ENCODE measurements at places on chromosomes 11 and 22.

DNA sequence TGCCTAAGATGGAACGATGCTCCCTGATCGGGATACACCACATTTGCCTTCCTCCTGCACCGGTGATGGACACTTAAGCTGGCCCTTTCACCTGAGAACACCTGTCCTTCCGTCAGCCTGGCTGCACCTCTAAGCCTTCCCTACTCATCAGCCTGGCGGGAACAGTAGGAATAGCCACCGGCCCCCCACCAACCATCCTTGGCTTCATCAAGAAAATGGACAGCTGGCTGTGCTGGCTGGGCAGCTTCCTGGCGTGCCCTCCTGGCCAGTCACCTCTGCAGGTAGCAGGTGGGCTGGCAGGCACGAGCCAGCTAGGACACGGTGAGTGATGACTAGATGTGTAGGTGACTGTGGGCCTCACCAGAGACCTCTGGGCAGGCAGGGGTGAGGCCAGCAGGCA lies 142.8 kb downstream of the CTTN start:
- no peak for DNase-seq

DNA sequence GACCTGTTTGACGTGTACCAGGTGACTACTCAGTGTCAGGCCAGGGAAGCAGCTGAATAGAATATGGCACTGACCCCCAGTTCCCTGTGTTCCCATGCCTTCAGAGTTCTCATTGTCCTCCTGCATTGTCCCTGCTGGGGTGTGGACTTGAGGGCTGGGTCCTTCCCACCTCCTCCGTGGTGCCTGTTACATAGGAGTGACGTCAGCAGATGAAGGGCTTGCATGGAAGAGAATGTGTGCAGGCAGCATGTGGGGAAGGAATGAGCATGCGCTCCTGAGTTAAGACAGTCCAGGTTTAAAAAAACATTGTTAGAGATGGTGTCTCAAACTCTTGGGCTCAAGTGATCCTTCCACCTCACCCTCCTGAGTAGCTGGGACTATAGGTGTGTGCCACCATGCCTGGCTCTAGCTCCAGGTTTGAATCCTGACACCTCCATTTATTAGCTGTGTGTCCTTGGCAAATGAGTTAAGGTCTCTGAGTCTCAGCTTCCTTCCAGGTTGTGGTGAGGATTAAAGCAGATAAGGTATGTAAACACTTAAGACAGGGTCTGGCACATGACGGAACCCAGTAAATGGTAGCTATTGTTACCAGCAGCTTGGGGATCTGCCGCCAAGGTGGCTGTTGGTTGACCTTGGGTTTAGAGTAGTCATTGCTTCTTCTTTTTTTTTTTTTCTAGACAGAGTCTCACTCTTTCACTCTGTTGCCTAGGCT lies 7.5 kb upstream of the SOX10 start:
- DNase-seq, result no peak

- peak; percentile 59 for DNase-seq
Measured at GRCh38 chr11:124875943-124876817, 10.9 kb downstream of the ROBO3 start.

- no peak for DNase-seq
Measured at GRCh38 chr22:33299245-33299956, 241.2 kb upstream of the SYN3 start.

DNA sequence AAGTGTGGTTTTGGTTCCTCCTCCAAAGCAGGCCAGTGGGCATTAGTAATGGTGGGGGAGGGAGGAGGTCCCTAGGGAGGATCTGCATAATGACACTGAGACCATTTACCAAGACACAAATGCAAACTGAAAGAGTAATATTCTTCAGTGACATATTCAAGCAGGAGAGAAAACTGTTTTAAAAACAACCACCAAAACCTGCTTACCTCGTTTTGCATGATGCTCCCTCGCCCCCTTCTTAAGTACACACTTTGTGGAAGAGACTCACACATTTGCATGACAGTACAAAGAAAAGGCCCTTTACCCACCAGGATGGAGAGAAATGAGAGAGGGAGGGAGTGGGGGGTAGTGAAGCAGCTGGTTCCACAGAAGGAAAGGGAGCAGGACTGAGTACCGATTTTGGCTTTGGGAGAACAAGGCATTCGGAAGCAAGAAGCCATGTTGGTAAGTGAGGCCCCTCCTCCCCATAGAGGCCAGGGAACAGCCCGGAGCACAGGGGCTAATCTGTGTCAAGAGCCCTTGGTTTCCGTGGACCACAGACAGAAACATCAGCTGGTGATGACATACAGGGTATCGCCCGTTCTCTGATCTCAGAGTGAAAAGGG lies 13.0 kb upstream of the OPCML start:
- no peak for DNase-seq

DNA sequence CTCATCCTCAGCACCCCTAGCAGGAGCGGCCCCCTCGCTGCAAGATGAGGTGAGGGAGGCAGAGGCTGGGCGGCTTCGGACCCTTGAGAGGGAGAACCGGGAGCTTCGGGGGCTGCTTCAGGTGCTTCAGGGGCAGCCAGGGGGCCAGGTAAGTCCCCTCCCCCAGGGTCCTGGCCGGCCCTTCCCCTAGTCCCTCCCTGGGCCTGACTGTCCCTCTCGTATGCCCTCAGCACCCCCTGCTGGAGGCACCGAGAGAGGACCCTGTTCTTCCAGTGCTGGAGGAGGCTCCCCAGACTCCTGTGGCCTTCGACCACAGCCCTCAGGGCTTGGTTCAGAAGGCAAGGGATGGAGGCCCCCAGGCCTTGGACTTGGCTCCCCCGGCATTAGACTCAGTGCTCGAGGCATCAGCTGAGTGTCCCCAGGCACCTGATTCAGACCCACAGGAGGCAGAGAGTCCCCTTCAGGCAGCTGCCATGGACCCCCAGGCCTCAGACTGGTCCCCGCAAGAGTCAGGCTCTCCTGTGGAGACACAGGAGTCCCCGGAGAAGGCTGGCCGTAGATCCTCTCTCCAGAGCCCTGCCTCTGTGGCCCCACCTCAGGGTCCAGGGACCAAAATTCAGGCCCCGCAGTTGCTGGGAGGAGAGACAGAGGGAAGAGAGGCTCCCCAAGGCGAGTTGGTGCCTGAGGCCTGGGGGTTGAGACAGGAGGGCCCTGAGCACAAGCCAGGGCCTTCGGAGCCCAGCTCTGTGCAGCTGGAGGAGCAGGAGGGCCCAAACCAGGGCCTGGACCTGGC lies 4.0 kb downstream of the CCDC88B start:
- DNase-seq, result no peak

GRCh38 chr11:67027483-67027930 lies 4.6 kb downstream of the SYT12 start:
- DNase-seq, result no peak

- DNase-seq, result no peak
Measured at GRCh38 chr11:2185324-2186085, 13.9 kb upstream of the TH start.

DNA sequence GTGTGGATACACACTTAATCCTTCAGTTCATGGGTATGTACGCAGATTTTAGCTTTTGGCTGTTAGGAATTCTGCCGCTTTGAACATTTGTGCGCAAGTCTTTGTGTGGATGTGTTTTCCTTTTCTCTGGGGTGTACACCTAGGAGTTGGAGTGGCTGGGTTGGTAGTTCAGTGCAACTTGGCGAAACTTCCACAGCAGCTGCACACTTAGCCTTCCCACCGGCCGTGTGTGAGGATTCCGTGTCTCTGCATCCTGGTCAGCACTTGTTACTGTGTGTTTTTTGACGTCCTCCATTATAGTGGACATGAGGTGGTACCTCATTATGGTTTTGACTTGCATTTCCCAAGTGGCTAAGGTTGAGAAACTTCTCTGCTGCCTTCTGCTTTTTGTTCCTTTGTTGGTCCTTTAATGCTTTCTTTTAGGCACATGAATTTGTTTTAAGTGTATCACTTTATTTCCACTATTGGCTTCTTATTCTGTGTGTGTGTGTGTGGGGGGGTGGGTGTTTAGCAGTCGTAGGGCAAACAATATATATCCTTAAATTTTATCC lies 72.1 kb upstream of the SLC25A18 start:
- DNase-seq, result no peak

DNA sequence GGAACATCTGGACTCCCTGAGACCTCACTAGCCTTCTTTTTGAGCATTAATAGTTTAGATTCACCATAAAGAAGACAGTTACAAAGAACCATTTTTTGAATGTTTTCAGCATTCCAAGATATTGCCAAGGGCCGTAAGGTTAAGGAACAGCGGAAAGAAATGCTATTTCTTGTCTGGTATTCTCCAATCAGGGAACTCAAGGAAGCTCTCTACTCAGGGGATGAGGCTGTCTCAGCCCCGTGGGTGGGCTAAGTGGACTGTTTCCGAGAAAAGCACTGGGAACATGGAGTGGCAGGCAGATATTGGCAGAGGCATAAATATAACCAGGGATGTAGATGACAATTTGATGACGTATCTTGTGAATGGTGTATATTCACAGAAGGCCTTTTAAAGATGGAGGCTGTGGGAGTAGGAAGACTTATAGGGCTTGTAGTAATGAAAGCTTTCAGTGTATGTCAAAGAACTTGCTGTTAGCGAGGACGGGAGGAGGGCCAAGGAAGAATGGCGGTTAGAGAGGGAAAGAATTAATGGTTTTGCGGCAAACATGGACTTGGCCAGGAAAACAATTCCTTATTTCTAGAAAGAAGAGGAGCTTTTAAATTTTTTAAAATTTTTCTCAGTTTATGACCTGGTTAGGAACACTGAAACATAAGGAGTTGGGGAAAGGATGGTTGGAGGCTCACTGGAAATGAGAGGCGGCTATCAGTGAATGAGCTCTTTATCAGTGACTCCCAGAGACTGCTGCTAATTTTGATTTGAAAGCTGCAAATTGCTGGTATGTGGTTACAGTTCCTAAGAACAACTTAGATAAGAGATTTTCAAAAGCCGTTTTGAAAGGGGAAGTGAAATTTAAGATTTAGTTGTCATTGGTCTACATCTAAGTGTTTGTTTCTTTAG lies 64.6 kb downstream of the ST3GAL4 start:
- DNase-seq, result no peak

DNA sequence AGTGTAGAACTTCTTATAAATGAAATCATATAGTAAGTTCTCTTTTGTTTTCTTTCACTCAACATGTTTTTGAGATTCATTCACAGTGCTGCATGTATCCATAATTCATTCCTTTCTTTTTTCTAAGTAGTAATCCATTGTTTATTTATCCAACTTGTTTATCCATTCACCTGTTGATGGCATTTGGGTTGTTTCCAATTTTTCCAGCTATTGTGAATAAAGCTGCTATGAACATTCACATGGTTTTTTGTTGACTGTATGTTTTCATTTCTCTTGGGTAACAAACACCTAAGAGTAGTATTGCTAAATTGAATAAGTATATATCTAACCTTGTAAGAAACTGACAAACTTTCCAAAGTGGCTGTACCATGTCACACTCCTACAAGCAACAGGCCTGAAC lies 23.5 kb downstream of the MRTFA start:
- no peak for DNase-seq

DNA sequence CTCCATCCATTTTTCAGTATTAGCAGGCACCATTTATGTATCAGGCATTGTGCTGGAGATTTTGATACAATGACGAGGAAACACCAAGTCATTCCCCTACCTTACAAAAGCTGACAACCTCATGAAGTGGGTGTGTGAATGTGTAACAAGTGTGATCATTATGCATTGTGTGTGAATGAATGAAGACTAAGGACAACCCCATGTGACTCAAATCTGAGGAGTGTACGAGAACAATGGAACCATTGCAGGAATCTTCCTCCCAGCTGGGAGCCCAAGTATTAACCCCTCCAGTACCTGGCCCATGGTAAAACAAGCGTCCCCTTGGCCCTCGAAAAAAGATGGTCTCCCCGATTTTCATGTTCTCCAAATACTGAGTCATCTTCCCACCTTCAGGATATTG lies 4.4 kb downstream of the CYB5R2 start:
- DNase-seq, result no peak

DNA sequence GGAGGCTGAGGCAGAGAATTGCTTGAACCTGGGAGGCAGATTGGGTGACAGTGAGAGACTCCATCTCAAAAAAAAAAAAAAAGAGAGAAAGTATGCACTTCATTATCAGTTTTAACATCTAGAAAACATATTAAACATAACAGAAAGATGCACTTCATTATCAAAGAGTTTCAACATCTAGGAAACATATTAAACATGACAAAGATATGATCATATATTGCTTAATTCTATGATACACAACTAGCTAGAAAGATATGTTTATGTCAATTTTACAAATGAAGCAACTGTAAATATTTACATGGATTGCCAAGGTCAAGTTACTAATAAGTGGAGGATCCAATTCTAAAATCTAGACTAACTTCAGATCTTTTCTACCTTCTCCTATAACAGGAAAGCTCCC lies 50.4 kb upstream of the CTSC start:
- no peak for DNase-seq

DNA sequence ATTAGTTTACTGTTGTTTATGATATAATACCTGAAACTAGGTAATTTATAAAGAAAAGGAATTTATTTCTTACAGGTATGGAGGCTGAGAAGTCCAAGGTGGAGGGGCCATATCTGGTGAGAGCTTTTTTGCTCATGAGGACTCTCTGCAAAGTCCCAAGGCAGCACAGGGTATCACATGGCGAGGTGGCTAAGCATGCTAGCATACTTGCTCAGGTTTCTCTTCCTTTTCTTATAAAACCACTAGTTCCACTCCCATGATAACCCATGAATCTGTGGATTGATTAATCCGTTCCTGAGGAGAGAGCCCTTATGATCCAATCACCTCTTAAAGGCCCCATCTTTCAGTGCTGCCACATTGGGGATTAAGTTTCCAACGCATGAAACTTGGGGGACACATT lies 82.7 kb downstream of the PHF21A start:
- DNase-seq, result no peak

DNA sequence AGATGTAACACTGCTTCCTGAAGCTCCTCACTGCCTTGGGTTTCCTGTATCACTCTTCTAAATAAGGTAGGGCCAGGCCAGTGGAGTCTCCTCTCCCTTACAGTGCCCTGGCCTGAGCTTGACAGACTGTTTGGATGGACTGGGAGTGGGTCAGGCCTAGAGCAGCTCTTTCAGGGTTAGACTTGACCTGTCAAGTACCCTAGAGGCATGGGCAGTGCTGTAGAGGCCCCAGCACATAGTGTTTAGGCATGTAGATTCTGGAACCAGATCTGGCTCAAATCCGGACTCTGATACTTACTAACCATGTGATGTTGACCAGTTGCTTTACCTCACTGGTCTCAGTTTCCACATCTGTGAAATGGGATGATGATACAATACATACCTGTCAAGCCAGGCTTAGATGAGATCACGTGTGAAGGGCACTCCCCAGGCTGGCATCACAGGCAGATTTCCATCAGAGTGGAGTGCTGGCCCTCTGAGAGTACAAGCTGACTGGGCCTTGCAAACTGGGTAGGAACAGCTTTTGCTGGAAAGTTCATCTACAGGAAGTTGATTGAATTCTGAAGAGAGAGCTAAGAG lies 1.4 kb upstream of the MICAL2 start:
- no peak for DNase-seq

DNA sequence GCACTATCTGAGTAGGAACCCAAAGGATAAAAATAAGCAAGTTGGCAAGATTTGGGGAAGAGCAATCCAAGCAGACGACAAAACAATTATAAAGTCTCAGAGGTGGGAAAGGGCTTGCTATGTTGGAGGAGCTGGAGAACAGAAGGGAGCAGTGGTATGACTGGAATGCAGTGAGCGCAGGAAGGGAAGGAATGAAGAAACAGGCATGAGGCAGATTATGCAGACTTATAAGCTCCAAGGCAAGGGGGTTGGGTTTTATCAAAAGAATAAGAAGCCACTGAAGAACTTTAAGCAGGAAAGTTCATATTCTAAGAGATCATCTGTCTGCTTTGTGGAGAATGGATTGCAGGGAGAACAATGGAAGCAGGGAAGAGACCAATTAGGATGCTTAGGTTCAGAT lies 31.7 kb downstream of the PGM2L1 start:
- DNase-seq, result no peak
